ENCODE measurements at places on chromosomes 7 and 10.

GRCh38 chr7:123635551-123636359, 19.9 kb upstream of the LMOD2 start:
- H3K4me3 ChIP-seq, result no peak overlapping the region
- no peaks in the 10 kb centered on the region for H3K4me1 ChIP-seq
- DNase-seq, result no peak

DNA sequence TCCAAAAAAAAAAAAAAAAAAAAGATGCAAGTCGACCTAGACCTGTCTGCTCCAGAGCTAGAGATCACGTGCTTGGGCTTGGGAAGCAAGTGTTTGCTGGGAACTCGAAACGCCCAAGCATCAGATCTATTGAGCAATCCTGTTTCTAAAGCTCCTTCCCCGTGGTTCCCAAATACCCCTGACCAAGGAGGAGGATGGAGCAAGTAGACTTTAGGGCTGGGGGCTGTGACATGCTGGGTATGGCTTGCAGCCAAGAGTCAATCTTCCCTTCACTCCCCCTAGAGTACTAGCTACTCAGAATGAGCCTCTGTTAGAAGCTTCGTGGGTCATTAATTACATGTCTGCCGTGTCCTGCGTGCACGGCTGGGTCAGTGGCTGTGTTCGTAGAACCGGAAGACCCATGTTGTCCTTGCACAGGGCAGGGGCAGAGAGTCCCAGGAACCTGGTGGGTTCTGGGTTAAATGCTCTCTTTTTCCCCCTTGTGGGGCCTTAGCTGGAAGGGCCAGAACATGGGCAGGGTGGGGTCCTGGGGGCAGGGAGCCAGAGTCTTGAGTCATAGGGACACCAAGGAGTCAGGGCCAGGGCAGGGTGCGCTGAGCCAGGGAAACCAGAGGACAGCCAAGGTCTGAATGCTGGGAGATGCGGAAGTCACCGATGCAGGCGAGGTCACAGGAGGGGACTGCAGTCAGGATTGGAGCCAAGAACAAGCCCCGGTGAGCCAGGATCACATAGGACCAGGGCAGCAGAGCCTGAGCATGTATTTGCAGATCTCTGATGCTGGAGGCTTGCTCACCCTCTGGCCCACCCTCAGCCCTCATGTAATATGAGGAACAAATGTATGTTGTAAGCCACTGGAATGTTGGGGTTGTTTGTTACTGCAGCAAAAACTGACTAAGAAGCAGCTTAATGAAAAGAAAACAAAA, 34.6 kb upstream of the TPST1 start:
- H3K4me1 ChIP-seq, result peaks cover 4% of the 10 kb centered on the region
- peaks cover 1% of the 10 kb centered on the region for H3K27me3 ChIP-seq
- no peak overlapping the region for H3K27ac ChIP-seq
- DNase-seq, result no peak

- H3K36me3 ChIP-seq, result no peaks in the 10 kb centered on the region
- DNase-seq, result peak; percentile 60
- no peak overlapping the region for H3K27ac ChIP-seq
- H3K4me3 ChIP-seq, result peak overlapping the region; percentile 46
Observed at GRCh38 chr10:116787893-116788665, 45.7 kb upstream of the HSPA12A start.

DNA sequence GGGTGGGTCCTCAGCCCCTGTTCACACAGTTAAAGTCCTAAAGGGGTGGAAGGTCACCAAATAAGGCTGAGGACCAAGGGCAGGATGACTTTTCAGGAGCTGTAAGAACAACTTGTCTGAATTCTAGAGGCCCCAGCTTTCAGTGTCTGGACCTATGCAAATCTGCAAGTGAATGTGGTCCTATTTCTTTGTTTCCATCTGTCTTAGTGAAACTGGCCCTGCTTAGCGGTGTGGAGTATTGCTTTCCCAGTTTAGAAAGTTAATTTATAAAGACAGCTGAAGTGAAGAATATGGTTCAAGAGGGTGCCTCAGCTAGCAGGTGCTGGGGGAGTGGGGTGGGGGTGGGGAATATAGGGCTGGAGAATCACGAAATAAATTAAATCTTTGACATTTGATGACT, 40.1 kb downstream of the HHEX start:
- DNase-seq, result no peak
- no peak overlapping the region for H3K27ac ChIP-seq
- H3K4me3 ChIP-seq, result no peak overlapping the region
- H3K4me1 ChIP-seq, result peaks cover 34% of the 10 kb centered on the region

GRCh38 chr7:140557069-140557468, 77.8 kb upstream of the MKRN1 start:
- DNase-seq, result no peak
- H3K27me3 ChIP-seq, result peaks cover 3% of the 10 kb centered on the region
- no peaks in the 10 kb centered on the region for H3K36me3 ChIP-seq
- H3K27ac ChIP-seq, result no peak overlapping the region

DNA sequence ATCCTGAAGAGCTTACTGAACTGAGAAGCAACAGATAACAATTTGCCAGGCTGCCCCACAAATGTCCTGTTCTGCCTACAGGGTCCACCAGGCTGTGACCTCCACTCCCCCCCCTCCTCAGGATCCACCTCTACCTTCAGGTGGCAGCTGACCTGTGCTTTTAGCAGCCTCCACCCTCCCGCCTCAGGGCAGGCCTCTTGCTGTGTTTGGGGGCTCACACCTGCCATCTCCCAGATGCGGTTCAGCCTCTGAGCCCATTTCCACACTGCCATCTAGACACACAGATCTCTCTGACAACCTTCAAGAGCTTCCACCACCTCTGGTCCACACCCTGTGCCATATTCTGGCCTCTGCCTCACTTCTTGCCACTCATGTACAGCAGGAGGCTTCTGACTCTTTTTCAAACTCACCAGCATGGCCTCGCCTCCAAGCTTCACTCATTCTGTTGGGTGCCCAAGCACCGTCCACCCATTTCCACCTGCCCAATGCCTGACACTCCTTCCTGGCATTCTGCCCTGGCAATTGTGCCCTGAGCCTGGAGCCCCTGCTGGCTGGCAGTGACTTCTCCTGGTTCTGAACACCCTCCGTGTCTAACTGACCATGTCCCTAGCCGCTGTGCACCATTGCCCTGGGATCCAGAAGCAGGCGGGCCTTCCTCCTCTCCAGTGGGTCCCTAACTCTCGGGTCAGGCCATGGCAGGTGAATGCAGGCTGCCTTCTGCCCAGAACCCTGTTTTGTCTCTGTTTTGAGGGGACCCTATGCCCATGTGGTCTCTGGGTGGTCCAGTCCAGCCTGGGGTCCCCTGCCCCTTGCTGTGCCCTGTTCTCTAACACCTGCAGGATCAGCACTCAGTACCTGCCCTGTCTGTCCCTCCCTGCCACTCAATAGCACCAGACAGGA, 18.5 kb downstream of the TMEM72 start:
- H3K4me1 ChIP-seq, result no peaks in the 10 kb centered on the region
- no peaks in the 10 kb centered on the region for H3K36me3 ChIP-seq
- DNase-seq, result no peak
- no peak overlapping the region for H3K4me3 ChIP-seq

- H3K27ac ChIP-seq, result no peak overlapping the region
- peaks cover 16% of the 10 kb centered on the region for H3K4me1 ChIP-seq
- H3K36me3 ChIP-seq, result no peaks in the 10 kb centered on the region
Observed at GRCh38 chr10:73953665-73954064, 42.7 kb downstream of the PLAU start.

- no peaks in the 10 kb centered on the region for H3K36me3 ChIP-seq
- peaks cover 20% of the 10 kb centered on the region for H3K27me3 ChIP-seq
- no peak for DNase-seq
- H3K27ac ChIP-seq, result no peak overlapping the region
Observed at GRCh38 chr10:101768791-101769170, 7.1 kb downstream of the FGF8 start.

- H3K36me3 ChIP-seq, result no peaks in the 10 kb centered on the region
- DNase-seq, result no peak
- H3K4me1 ChIP-seq, result peaks cover 3% of the 10 kb centered on the region
- no peak overlapping the region for H3K27ac ChIP-seq
- no peaks in the 10 kb centered on the region for H3K27me3 ChIP-seq
- no peak overlapping the region for H3K4me3 ChIP-seq
Observed at GRCh38 chr7:105760551-105761447, 115.6 kb downstream of the ATXN7L1 start.

DNA sequence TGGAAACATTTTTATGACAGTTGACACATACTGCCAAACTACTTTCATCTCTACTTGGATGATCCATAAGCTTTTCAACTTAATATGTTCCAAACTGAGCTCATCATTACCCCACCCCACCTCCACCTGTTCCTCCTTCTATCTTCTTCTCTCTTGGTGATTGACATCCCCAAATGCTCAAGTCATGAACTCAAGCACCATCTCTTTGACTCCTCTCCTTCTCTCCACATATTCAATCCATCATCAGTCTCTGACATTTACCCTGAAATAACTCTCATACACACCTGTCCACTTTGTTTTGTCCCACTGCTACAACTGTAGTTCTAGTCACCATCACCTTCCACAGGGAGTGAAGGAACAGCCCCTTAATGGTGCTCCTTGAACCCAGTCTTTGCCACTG, 43.3 kb downstream of the SGCE start:
- H3K36me3 ChIP-seq, result no peaks in the 10 kb centered on the region
- no peak overlapping the region for H3K27ac ChIP-seq

GRCh38 chr10:66535439-66535838, 390.4 kb upstream of the LRRTM3 start:
- H3K4me3 ChIP-seq, result no peak overlapping the region
- DNase-seq, result no peak
- no peak overlapping the region for H3K27ac ChIP-seq
- H3K4me1 ChIP-seq, result no peaks in the 10 kb centered on the region
- no peaks in the 10 kb centered on the region for H3K27me3 ChIP-seq

GRCh38 chr10:98172073-98172472, 37.6 kb downstream of the R3HCC1L start:
- peaks cover 21% of the 10 kb centered on the region for H3K4me1 ChIP-seq
- peaks cover 30% of the 10 kb centered on the region for H3K36me3 ChIP-seq

DNA sequence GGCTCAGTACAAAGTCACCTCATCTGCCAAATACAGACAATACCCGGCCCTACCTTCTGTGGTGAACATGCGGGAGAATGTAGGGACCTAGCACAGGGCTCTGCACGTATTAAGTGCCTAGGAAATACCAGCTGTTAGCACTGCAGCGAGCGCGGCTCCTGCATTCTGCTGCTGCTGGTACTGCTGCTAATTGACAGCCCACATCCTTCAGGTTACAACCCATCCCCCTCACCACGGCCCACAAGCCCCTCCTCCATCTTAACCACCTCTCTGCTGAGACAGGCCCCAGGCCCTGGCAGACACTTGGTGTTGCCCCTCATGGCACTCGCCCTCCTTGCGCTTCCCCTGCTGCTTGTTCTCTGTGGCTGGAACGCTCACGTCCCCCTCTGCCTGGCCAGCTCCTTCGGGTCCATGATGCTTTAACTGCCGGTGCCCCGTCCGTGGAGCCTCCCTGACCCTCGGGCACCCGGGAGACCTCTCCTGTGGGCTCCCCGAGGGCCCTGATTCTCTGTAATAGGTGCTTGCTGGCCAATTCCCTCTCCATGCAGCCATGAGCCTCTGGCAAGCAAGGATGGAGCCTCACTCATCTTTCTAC, 53.3 kb upstream of the LOXL4 start:
- peaks cover 2% of the 10 kb centered on the region for H3K27me3 ChIP-seq
- no peaks in the 10 kb centered on the region for H3K36me3 ChIP-seq
- no peak overlapping the region for H3K27ac ChIP-seq
- H3K4me1 ChIP-seq, result no peaks in the 10 kb centered on the region

GRCh38 chr10:36717118-36717517, 408.3 kb upstream of the ANKRD30A start:
- H3K36me3 ChIP-seq, result no peaks in the 10 kb centered on the region
- H3K27me3 ChIP-seq, result no peaks in the 10 kb centered on the region
- no peak for DNase-seq
- H3K4me1 ChIP-seq, result no peaks in the 10 kb centered on the region
- no peak overlapping the region for H3K27ac ChIP-seq

GRCh38 chr7:70390251-70390650, 741.7 kb upstream of the GALNT17 start:
- H3K27me3 ChIP-seq, result no peaks in the 10 kb centered on the region
- H3K36me3 ChIP-seq, result peaks cover 2% of the 10 kb centered on the region
- H3K27ac ChIP-seq, result no peak overlapping the region
- H3K4me3 ChIP-seq, result no peak overlapping the region
- DNase-seq, result no peak
- no peaks in the 10 kb centered on the region for H3K4me1 ChIP-seq

DNA sequence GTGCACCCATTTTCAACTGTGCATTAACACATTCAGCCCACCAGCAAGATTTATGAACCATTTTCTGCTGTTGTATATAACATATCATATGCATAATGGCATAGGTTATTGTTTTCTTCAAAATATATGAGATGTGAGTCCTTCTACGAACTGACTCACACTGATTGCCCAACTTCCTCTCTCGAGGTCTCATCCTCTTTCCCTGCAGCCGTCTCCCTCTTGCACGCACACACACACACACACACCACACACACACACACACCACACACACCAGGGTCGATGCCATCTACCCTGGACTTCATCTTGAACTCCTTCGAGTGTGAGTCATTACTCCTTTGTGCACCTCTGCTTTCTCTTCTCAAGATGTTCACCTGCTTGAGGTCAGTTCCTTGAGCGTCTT, 36.7 kb downstream of the EGFR start:
- no peak for DNase-seq
- no peak overlapping the region for H3K27ac ChIP-seq
- no peak overlapping the region for H3K4me3 ChIP-seq
- H3K4me1 ChIP-seq, result no peaks in the 10 kb centered on the region
- peaks cover 9% of the 10 kb centered on the region for H3K27me3 ChIP-seq
- H3K36me3 ChIP-seq, result no peaks in the 10 kb centered on the region

DNA sequence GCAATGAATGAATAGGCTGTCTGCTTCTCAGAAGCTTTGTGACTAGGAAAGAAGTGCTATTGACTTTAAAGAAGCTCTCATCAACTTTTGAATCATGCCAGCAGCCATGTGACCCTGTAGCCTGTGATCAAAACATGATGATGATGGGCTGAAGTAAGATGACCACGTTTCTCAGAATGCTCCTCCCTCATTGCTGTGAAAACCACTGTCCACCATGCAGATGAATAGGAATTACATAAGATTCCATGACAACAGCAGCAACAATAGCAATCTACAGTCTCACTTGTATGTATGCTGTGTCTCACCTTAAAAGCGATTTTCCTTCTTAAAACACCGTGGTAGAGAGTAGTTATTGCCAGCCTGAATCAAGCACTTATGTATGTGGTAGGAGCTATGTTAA, 228.4 kb downstream of the TRIL start:
- no peak for DNase-seq
- H3K4me1 ChIP-seq, result no peaks in the 10 kb centered on the region
- H3K36me3 ChIP-seq, result no peaks in the 10 kb centered on the region
- H3K4me3 ChIP-seq, result no peak overlapping the region
- peaks cover 6% of the 10 kb centered on the region for H3K27me3 ChIP-seq

DNA sequence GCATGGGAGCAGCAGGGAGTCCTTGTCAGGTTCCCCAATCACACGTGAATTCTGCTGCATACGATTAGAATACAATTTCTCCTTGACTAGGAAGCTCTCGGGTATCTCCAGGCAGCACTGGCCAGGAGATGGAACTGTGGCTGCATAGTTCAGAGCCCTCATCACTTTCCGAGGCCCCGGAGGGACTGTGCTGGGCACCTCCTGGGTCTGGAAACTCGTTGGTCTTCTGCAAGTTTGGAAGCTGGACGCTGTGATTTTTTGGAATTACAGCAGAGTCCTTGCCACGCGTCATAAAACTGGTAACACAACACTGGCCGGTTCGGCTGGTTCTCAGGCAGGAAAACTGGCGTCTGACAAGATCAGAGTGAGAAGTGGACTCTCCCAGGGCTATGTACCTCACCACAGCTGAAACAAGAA, 216.1 kb downstream of the CCDC3 start:
- H3K27me3 ChIP-seq, result no peaks in the 10 kb centered on the region
- H3K4me3 ChIP-seq, result no peak overlapping the region
- no peak for DNase-seq
- peaks cover 6% of the 10 kb centered on the region for H3K4me1 ChIP-seq
- H3K36me3 ChIP-seq, result peaks cover 36% of the 10 kb centered on the region
- H3K27ac ChIP-seq, result peak overlapping the region; percentile 22

Data from memory B cell (primary cell).